Stimulated activated CD8-positive, alpha-beta memory T cell treated with anti-CD3 and anti-CD28 coated beads, Interleukin-12 subunit alpha, Interleukin-12 subunit beta, amount 100 ng/mL, for 1 hour (primary cell): ENCODE measurements at places on chromosomes 7 and 10.

- peak; percentile 55 for DNase-seq
These were observed 5.6 kb downstream of the CCSER2 start for GRCh38 chr10:84333864-84334451.

DNA sequence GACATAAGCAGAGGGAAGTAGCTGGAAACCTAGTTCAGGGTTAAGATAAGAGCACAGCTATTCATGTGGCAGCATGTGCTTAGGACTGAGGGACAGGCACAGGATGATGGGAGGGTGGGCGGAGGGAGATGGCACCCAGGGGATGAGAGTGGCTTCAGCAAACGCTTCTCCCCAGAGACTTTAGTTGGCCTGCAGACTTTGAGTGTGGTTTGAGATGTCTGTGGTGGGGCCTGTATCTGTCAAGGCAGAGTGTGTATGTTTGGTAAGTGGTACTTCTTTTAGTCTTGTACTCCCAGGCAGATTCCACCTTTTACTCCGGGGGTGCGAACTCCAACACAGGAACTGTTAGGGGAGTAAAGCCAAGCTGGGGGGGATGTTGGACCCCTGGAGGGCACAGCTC lies 88.9 kb downstream of the WDFY4 start:
- no peak for DNase-seq

DNA sequence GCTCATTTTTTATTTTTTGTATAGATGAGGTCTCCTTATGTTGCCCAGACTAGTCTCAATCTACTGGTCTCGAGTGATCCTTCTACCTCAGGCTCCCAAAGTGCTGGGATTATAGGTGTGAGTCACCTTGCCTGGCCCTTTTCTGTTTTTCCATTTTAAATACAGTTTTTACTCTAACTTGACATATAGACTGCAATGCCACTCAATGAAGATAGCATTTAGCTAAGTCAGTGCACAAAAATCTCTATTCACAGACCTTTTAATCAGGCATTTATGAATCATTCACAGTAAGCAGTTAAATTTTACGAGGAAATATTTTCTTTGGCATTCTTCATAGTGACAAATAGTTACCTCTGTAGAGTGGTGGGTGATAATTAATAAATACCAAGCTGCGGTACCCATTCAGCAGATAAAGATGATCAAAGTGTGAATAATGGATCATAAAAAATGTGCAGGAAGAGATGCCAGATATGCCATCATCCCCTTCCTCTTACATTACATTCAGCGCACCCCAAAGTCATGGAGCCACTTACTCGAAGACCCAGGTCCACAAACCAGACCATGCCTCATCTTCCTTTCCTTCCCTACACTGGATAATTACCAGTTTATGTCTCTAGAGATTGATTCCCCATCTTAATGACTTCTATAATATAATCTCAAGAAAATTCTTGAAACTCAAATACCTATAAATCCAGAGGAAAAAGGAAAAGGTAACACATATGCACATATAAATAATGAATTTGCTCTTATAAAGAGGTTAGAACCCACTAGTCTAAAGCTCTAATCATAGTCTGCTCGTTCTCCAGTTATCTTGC lies 56.0 kb downstream of the UBE2H start:
- DNase-seq = no peak

DNA sequence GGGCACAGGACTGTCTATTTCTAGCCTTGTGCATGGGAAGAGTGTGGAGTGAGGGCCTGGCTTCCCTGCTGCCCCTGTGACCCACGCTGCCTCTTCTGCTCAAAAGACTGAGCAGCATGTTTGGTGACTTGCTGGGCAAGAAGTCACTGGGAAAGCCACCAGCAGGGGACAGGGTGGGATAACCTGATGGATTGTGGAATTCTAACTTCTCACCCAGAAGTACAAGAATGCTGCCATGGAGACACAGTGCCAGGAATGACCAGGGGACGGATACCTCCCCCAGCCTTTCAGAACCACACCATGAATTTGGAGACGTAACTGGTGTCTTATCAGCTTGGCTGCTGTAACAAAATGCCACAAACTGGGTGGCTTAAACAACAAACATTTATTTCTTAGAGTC lies 28.4 kb downstream of the GALNTL5 start:
- no peak for DNase-seq

DNA sequence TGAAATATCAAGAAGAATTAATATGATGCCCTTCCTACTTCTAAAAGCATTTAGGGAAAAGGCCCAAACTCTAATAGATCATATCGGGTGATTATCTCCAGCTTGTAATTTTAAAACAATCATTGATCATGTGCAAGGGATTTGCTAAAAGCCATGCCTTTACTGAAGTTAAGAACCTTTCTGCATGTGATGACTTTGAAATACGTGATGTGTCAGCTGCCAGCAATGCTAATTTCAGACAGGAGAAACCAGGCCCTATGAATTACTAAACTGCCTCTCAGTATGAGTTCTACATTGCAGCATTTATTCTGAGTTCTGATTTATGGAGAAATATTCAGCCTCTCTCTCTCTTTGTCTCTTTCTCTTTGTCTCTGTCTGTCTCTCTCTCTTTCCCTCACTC lies 203.6 kb upstream of the AKR1E2 start:
- DNase-seq = no peak

GRCh38 chr7:108947526-108947925 lies 377.9 kb downstream of the DNAJB9 start:
- no peak for DNase-seq

- no peak for DNase-seq
These were observed 82.9 kb downstream of the CFTR start for GRCh38 chr7:117562759-117563158.

- no peak for DNase-seq
These were observed 12.3 kb downstream of the OSBPL3 start for GRCh38 chr7:24967696-24968095.

DNA sequence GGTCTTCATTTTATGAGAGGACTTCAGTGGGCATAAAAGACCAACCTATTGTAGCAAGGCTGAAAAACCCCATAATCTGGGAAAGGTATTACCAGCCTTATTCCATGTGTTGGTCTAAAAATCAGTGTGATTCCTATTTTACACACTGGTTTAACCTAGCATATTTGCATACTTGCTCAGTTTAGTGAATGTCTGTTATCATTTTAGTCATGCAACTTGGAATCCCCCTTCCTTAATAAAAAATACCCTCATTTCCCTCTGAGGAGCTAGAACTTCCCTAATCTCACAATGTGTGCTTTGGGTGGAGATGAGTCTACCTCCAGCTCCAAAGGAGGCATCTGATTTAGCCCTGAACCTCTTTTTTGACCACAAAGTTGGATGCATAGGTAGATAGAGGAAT lies 312.8 kb upstream of the SORCS1 start:
- DNase-seq = no peak

- DNase-seq = no peak
These were observed 847 bp downstream of the GARS1 start for GRCh38 chr7:30595436-30596013.

DNA sequence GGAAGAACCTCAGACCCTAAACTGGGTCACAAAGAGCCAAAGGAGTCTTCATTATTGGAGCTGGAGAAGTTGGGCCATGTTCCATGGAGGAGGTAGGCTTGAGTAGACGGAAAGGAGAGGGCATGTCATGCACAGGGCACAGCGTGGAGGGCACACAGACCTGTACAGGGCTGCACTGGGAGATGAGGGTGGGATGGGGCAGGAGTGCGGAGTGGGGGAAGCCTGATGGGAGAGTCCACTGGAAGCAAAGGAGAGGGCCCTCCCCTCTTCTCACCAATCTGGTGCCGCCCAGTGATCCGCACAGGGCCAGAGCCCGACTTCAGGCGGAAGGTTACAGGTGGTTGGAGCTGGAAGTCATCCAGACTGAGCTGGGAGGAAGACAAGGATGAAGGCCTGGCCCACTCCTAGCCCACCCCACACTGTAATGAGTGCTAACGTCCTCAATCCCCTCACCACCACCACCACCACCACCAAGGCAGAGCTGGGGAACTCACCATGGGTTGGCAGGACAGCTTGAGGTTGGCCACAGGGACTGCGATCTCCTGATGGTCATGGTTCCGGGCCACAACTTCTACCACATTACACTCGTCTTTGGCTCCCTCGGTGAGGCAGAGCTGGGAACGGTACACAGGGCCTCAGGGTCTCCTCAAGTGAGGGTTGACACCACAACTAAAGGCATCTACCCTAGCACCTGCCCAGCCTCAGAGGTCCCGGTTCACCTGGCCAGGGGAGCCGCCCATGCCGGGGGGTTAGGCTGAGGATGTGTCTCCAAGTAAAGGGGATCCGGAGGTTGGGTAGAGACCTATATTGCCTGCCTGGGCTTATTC lies 1.0 kb downstream of the NPM3 start:
- no peak for DNase-seq

DNA sequence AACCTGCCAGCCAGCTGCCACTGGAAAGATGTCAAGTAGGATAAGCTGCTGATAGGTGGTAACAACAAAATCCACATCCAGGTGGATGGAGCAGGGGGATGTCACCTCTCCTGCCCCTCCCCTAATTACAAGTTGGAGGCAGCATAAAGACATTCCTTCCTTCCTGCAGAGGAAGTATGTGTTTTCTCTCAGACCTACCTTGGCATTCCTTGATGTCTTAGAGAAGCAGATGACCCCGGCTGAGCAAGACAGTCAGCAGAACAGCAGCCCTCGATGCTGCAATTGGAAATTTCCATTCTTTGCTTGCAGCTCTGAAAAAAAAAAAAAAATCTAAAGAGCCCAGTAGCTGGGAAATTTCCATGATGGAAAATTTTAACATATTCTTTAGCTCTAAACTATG lies 137.5 kb upstream of the MKLN1 start:
- DNase-seq = no peak

DNA sequence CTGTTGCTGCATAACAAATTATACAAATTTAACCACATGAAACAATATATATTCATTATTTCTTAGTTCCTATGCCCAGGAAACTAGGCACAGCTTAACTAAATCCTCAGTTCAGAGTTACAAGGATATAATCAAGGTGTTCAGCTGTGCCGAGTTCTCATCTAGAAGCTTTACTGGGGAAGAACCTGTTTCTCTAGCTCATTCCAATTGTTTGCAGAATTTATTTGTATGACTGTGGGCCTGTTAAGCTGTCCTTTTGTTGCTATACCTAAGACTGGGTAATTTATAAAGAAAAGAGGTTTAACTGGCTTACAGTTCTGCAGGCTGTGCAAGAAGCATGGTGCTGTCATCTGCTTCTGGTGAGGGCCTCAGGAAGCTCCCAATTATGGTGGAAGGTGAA lies 21.8 kb upstream of the MDFIC start:
- DNase-seq = no peak

DNA sequence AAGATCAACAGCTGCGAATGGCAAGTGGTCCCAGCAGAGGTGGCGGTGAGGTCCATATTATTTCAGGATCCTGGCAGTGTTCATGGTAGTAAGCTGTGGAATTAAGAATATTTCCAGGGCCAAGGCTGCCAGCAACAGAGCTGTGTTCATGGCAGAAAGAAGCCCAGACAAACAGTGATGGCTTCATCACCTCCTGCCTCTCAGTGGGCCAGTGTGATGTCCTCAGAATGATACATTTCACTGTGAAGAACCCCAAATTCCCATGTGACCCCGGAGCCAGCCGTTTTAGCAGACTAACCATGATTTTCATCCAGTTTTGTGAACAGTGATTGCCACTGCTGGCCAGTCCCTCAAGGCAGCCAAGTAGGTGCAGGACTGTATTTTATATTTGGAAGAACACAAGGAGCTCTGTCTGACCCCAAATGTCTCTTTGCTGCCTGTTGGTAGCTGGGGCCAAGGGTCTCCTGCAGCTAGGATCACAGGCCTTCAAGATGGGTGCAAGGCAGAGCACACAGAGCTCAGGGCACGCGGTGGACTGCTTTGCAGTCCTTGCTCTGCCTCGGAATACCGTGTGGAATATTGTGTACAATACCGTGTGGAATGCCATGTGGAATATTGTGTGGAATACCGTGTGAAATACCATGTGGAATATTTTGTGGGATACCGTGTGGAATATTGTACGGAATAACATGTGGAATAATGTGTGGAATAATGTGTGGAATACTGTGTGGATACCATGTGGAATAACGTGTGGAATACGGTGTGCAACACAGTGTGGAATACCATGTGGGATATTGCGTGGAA lies 132.3 kb upstream of the CHST15 start:
- no peak for DNase-seq

GRCh38 chr10:32144817-32145688 lies 88.8 kb upstream of the KIF5B start:
- DNase-seq = no peak

DNA sequence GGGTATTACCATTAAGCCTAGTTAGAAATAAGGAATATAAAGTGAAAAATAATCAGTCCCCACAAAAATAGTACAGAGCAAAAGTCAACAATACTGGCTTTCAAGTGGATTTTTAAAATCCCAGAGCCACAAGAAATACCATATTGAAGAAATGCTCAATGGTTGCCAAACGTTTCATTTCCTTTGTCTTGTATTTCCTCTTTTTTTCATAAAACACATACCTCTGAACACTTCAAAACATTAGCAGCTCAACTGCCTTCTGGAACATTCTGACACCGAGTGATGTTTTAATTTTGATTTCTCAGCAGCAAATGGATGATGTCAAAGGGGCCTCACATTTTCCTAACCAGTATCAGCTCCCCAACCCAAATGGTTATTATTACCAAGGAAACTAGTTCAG lies 10.5 kb downstream of the NOD1 start:
- DNase-seq = no peak

- DNase-seq = no peak
These were observed 32.5 kb downstream of the PRKAR2B start for GRCh38 chr7:107076781-107077698.
